ENCODE measurements at places on chromosomes 13 and 19. TPM values are rescaled to one million over a fixed set of nuclear protein-coding genes. Genes with fewer than 3 reads are reported as not detected.

Gene CCDC8
- not detected for polyA plus RNA-seq

Gene CBARP
- not detected for polyA plus RNA-seq

Gene PIP5K1C
- 16.0 TPM for polyA plus RNA-seq

Gene FBXW9
- polyA plus RNA-seq: 5.9 TPM

Gene SRRM5
- polyA plus RNA-seq: 0.26 TPM

Gene DNMT1
- 142 TPM for polyA plus RNA-seq

Gene ZNF468
- polyA plus RNA-seq: 26.5 TPM

Gene NKPD1
- polyA plus RNA-seq: 0.20 TPM

Gene CYSLTR2
- 0.33 TPM for polyA plus RNA-seq

Gene ZNF304
- 3.2 TPM for polyA plus RNA-seq

Gene SIGLEC9
- 3.6 TPM for polyA plus RNA-seq

Gene NR2C2AP
- polyA plus RNA-seq: 35.4 TPM

Gene ZIC2
- polyA plus RNA-seq: not detected

Gene UHRF1
- polyA plus RNA-seq: 0.35 TPM

Gene CD70
- 4.0 TPM for polyA plus RNA-seq

Gene SERPINE3
- polyA plus RNA-seq: not detected

Gene ZNF790
- polyA plus RNA-seq: 6.8 TPM

Gene ZNF560
- not detected for polyA plus RNA-seq

Gene PRKCSH
- 60.7 TPM for polyA plus RNA-seq

Gene DACT3
- not detected for polyA plus RNA-seq

Gene ZNF439
- 3.1 TPM for polyA plus RNA-seq

Gene RHPN2
- polyA plus RNA-seq: 0.32 TPM

Gene CYP2F1
- not detected for polyA plus RNA-seq

Gene RFPL4A
- polyA plus RNA-seq: not detected

Gene IQCN
- 0.31 TPM for polyA plus RNA-seq

Gene OR7D4
- not detected for polyA plus RNA-seq

Gene ZNF418
- 3.3 TPM for polyA plus RNA-seq

Gene NPAS1
- polyA plus RNA-seq: not detected

Gene TMEM38A
- polyA plus RNA-seq: not detected

Gene NLRP5
- not detected for polyA plus RNA-seq

Gene SELENOW
- polyA plus RNA-seq: 334 TPM

Gene ACP7
- 0.22 TPM for polyA plus RNA-seq

Gene ABCC4
- 3.0 TPM for polyA plus RNA-seq

Gene CERS1
- not detected for polyA plus RNA-seq

Gene SLC27A5
- 25.9 TPM for polyA plus RNA-seq

Gene LYPD3
- polyA plus RNA-seq: 3.8 TPM

Gene ZNF534
- polyA plus RNA-seq: not detected

Gene IL27RA
- 83.4 TPM for polyA plus RNA-seq

Gene GPC5
- polyA plus RNA-seq: 0.08 TPM

Gene EPN1
- polyA plus RNA-seq: 20.2 TPM

Gene ARHGAP45
- 478 TPM for polyA plus RNA-seq

Gene KCNN1
- not detected for polyA plus RNA-seq

Gene ARHGEF1
- polyA plus RNA-seq: 350 TPM

Gene MBD3L2
- polyA plus RNA-seq: not detected

Gene THSD8
- polyA plus RNA-seq: not detected

Gene CD79A
- 9.4 TPM for polyA plus RNA-seq

Gene ACER1
- polyA plus RNA-seq: 2.4 TPM

Gene ZNF222
- polyA plus RNA-seq: 3.2 TPM

Gene NUFIP1
- 4.0 TPM for polyA plus RNA-seq

Gene ZNF575
- 2.6 TPM for polyA plus RNA-seq

Gene CGB7
- not detected for polyA plus RNA-seq

Gene KLK2
- not detected for polyA plus RNA-seq

Gene NCAN
- polyA plus RNA-seq: not detected

Gene SPART
- polyA plus RNA-seq: 22.6 TPM
